DMS79 (cell line): ENCODE measurements at places on chromosomes 2 and 18.

GRCh38 chr18:62371436-62371835 is 46.3 kb downstream of the TNFRSF11A start:
- DNase-seq: no peak

- no peak for DNase-seq
Observed at GRCh38 chr2:54500404-54501205, 44.5 kb downstream of the SPTBN1 start.

DNA sequence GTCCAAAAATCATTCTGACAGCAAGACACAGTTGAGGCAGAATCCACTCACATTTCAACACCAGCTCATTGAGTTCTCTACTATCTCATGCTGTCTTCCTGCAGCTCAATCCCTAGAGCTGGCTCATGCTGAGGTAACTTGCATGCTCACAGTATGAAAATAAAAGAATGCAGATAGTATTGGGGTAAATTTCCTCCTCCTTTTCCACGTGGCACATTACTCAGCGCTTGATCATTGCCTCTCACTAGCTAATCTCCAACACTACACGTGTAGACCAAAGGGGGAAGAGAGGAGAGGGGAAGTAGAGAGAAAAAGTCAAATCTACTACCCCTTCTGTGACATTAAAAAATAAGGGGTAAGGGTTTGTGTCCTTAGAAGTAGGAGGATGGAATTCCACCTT is 300.6 kb downstream of the AFF3 start:
- DNase-seq: no peak

DNA sequence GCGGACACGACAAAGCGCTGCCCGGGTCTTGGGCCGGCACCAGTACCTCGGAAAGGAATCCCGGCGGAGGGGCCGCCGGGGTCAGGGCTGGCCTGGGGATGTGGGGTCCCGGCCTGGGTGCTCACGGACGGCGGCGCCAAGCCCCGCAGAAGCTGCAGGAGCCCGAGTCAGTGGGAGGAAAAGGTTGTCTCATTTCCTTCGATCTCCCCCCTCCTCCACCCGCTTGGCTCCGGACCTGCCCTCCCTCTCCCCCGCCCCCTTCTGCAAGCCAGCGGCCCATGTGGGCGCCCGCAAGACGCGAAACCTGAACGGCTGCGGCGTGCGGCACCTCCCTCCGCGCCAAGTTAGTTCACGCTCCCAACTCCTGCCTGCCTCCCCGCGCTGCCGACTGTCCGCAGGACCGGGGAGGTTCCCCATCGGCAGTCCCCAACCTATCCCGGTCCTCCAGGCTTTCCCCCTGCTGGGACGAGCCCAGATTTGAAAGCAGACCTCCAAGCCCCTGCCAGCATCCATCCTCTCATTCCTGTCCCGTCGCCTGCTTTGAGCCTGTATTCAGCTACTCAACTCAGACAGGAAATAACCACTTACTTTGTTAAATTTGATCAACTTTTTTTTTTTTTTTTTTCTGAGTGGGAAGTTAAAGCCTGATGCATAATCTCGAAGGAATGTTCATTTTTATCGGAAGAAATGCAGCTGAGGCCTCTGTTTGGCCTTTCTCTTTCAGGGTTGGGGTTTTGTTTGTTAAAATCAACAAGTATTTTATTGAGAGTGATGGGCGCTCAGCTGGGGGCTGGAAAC is at the start of gene EVA1A:
TSS of gene EVA1A (minus strand) at position 172 of the 798 bp plus-strand sequence. CDS start 42,799 bp downstream, outside the sequence.
- no peak for DNase-seq

DNA sequence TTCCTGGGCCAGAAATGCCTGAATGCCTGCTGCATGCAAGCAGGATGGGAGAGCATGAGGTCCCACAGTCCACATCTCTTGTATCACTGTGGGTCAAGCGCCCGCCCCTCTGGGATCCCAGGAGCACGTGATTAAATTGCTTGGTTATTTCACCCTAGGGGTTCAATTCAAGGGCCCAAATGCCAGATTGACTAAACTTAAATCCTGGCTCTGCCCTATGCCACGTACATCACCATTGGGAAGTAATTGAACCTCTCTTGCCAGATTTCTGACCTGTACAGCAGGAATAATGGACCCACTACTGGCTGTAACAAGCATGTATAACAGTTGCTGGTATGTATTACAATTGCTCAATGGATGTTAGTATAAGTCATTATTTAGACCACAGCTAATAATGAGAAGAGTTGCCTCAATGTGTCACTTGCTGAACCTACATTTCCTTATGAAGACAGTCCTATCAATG is 19.9 kb downstream of the FHL2 start:
- no peak for DNase-seq

- DNase-seq: no peak
Observed at GRCh38 chr18:22932885-22933205, 283 bp upstream of the RBBP8 start.

DNA sequence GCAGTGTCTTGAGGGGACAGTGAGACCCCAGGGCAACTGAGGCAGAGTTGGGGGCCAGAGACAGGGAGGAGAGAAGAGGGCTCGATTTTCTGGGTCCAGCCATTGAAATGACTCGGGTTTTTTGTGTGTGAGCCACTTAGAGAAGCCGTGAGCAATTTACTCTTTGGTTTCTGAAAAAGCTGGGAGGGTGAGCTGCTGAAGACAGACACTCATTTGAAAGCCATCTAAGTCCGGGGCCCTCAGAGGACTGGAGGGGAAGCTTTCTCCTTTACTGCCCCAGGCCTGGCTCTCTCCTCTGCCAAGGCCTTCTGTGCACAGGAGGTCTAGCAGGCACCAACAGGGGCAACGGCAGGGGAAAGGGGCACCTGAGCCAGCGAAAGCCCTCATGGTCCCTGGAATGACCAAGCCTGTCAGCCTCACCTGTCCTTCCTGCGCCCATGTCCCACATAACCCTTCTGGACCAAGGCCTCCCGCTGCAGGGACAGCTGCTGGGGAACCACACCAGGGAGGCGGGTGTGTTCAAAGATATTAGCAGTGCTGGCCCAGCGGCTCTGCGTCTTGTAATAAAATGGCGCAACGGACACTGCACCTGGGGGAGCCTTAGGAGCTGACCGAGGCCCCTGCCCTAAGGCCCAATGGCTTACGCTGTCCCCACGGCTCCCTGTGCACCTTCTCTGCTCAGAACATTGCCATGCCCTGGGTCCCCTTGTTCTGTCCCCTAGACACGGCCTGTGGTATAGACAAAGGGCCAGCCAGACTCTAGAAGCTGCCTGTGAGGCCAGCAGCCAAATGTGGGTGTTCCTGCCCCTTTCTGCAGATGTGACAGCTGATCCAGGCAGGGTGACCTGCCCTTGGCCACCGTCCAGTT is 45.8 kb downstream of the HS6ST1 start:
- DNase-seq: no peak

DNA sequence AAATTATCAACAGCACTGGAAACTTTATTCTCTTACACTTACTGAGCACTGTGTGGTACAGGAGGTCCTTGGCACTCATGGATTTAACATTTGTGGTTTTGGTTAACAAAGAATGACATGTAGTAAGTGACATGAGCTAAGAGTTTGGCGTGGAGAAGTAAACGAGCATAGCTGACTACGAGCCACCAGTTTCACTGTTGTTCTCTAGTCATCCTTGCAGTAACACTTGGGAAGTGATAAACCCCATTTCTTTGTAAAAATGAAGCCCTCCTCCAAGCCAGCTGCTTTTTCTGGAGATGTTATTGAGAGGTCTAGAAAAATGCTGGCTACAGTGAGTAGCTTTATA is 32.7 kb downstream of the QPCT start:
- peak; percentile 60 for DNase-seq

GRCh38 chr2:70511971-70512729 is 41.5 kb downstream of the TGFA start:
- no peak for DNase-seq

DNA sequence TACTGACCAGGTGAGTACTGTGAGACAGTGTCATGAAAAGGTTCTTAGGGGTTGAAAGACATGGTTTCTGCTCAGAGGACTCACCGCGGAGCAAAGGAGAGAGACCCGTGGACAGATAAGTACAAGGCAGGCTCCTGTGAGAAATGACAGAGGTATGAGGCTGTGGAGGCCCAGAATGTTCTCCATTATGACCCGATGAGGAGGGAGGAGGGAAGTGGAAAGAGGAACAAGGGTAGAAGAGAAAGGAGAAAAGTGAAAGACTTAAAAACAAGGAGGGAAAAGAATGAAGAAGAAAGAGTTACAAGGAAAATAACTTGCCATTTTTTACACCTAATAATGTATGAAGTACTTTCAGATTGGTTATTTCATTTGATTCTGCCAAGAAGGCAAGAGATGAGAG is 29.8 kb downstream of the MAPRE3 start:
- DNase-seq: no peak

DNA sequence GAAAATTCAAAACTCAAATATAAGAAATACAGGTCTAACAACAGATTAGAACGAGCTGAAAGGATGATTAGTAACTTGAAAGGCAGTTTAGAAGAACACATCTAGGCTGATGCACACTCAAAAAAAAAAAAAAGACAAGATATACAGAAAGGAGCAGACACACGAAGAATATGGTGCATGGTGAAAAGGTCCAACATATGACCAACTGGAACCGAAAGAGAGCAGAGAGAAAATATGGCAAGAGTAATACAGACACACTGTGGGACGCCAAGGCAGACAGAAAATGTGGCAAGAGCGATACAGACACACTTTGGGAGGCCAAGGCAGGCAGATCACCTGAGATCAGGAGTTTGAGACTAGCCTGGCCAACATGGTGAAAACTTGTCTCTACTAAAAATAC is 39.8 kb downstream of the NDUFA10 start:
- DNase-seq: no peak

GRCh38 chr2:233953087-233953801 is 36.1 kb downstream of the TRPM8 start:
- no peak for DNase-seq

DNA sequence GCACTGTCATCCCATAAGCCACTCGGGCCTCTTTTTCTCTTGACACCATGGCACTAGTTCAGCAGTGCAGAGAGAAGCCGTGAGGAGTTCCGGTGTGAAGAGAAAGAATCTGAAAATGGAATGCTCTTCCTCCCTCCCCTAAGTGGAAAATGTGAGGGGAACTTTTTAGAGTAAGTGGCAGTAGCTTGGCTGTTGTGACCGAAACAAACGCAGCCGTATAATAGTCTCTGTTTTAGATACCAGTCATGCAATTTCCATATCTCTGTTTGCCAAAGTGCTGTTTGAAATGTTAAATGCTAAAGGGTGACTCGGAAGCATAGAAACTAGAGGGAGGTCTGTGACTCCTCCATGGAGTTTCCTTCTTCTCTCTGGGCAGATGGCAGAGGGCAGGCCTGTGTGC is 122.9 kb downstream of the MTCL1 start:
- DNase-seq: no peak

DNA sequence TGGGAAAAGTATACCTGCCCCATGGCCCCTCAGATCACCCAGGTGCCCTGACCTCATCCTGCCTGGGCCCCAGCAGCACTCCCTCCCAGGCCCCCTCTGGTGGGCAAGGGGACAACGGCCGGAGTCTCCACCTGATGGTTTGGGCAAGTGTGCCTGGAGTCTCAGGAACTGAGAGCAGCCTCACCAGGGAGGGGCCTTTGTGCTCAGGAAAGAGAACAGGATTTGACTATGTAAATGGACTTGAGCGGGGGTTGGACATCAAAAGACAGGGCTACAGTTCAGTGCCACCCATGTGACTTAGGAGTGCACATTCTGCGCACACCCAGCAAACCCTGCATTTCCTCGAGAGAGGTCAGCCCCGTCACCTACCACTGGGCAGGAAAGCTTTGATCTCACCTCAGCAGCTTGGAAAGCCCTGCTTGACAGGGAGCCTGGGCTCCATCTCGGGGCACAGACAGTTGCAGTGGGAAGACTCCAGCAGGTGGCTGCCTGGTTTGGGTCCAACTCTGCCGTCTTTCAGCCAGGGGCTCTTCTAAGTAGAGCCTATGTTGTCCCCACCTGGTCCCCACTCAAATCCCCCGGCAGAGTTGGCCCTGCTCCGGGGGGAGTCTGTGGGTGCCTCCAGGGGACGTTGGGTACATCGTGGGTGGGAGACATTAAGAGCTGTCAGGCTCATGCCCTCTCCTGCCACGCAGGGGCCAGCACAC is 3.3 kb downstream of the INPP5D start:
- DNase-seq: no peak

- DNase-seq: no peak
Observed at GRCh38 chr2:236042087-236042486, 126.1 kb downstream of the GBX2 start.

GRCh38 chr2:106106622-106107508 is 87.2 kb downstream of the UXS1 start:
- no peak for DNase-seq

GRCh38 chr2:168363347-168364092 is 92.6 kb upstream of the CERS6 start:
- no peak for DNase-seq

- DNase-seq: no peak
Observed at GRCh38 chr2:169285531-169286235, 76.7 kb downstream of the LRP2 start.
